ENCODE measurements at places on chromosomes 13 and 19. TPM values are rescaled to one million over a fixed set of nuclear protein-coding genes. Genes with fewer than 3 reads are reported as not detected.

Gene GARIN5A
- total RNA-seq = 2.0 TPM

Gene SCAF1
- 42.0 TPM for total RNA-seq

Gene CCDC124
- total RNA-seq = 84.4 TPM

Gene GTPBP3
- 9.3 TPM for total RNA-seq

Gene BRCA2
- 0.43 TPM for total RNA-seq
